ENCODE measurements at places on chromosomes 5 and 9. TPM values are rescaled to one million over a fixed set of nuclear protein-coding genes. Genes with fewer than 3 reads are reported as not detected.

- DNase-seq, result no peak
Measured at GRCh38 chr9:75429531-75430475, 341.5 kb downstream of the OSTF1 start.

- DNase-seq, result no peak
Measured at GRCh38 chr9:134671341-134672113, 29.9 kb downstream of the COL5A1 start.

The CMYA5 gene
- total RNA-seq, result 0.06 TPM

- DNase-seq, result no peak
Measured at GRCh38 chr5:17228821-17229291, 11.4 kb downstream of the BASP1 start.

DNA sequence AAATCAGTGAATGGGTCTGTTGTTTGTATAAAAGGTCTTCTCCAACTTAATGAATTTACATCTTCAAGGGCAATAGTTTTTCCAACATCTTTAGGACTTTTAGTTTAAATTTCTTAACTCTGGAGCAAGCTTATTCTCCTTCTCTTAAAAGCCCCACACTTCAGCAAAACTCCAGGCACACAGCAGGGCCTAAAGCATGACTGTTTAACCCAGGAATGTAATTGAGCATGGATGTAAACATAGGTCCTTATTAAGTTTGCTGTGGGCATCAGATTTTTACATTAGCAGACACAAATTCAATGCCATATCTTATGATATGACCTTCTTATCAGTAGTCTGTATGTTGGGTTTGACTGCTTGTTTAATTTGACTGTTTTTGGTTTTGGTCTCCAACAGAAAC is 78.9 kb downstream of the ABCA1 start:
- no peak for DNase-seq

DNA sequence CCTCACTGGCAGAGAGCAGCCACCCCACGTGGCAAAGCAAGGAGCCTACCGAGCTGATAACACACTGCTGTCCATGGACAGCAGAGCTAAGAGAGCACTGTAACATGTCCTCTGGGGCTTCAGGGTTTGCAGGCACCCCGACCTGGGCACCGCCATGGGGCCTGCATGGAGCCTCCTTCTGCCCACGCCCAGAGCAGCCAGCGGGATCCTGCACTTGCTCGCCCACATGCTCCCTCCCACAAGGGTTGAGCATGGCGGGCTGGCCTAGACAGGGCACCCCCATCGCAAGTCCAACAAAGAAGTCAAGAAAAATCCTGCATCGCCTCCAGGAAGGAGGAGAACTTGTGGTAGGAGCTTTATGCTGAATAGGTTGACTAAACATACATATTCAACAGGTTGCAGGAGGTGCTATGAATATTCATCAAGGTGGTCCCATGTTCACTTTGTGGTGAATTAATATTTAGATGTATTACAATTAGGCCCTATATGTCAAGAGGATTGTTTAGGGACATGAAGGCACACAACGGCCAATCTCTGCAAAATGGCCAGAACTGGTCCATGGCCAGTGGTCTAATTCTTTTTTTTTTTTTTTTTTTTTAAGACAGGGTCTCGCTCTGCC is 3.8 kb upstream of the MIGA2 start:
- no peak for DNase-seq

DNA sequence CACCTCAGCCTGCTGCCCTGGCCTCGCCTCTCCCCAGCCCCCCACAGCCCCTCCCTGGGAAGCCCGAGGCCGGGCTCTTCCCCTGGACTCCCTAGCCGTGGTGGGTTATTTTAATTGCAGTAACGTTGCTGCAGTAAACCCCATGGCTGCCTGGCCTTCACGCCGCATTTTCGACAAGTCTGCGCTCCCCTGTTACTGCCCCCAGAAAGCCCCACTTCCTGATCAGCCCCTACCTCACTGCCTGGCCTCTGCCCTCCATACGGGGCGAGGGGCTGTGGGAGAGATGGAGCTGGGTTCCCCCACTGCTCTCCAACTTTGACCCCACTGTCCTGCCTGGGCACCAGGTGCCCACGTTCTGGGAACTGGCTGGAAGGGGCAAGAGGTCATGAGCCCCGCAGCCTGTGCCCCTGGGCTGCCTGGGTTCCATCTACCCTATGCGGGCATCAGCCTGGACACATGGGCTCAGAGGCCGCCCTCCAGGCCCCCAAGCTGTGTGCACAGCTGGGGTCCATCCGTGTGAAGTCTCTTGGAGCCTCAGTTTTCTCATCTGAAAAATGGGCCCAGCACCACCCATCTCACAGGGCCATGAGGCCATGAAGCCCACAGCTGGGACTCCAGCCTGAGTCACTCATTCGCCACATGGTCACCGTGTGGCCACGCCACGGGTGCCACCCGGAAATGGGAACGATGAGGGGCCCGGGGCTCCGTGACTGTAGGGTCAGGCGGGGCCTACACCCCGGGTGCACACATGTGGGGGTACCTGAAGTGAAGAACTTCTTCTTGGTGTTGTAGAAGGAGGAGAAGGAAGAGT is 11.5 kb downstream of the EGFL7 start:
- DNase-seq, result peak; percentile 87

GRCh38 chr5:108003178-108003577 is 332.4 kb upstream of the EFNA5 start:
- peak; percentile 44 for DNase-seq

DNA sequence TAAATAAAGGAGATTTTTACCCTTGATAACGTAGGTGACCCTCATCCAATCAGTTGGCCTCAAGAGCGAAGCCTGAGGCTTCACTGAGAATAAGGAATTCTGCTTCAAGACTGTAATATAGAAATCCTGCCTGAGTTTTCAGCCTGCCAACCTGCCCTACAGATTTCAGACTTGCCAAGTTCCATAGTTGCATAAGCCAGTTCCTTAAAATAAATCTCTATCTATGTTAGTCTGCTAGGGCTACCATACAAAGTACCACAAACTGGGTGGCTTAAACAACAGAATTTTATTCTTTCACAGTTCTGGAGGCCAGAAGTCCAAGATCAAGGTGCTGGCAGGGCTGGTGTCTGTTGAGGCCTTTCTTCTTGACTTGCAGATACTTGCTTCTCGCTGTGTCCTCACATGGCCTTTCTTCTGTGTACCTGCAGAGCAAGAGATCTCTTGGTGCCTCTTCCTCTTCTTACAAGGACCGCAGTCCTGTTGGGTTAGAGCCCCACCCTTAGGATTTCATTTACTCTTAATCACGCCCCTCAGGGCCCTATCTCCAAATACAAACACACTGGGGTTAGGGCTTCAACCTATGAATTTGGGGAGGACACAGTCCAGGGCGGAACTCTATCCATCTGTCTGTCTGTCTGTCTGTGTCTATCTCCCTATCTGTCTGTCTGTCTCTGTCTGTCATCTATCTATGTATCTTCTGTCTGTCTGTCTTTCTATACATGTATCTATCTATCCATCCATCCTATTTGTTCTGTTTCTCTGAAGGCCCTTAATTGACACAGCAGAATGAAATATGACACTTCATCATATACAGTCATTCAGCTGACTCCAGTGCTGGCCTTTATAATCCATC is 17.0 kb upstream of the CMBL start:
- DNase-seq, result no peak

GRCh38 chr5:6820851-6821479 is 107.7 kb downstream of the TENT4A start:
- no peak for DNase-seq

All from glomerular endothelial cell (primary cell).